ENCODE measurements at places on chromosomes 6 and 20. TPM values are rescaled to one million over a fixed set of nuclear protein-coding genes. Genes with fewer than 3 reads are reported as not detected.

HDAC2 gene
- 134 TPM for total RNA-seq

ECT2L gene
- not detected for total RNA-seq

LGSN gene
- not detected for total RNA-seq

ENPP3 gene
- total RNA-seq: 1.4 TPM

HLA-DPA1 gene
- total RNA-seq: 38.5 TPM

MUC22 gene
- total RNA-seq: not detected

NRN1 gene
- total RNA-seq: 4.8 TPM

DNMT3B gene
- 1.1 TPM for total RNA-seq

THBD gene
- total RNA-seq: not detected

USP49 gene
- total RNA-seq: 6.3 TPM

- no peak for DNase-seq
Observed at GRCh38 chr6:108051481-108051880, 23.1 kb downstream of the OSTM1 start.

DNA sequence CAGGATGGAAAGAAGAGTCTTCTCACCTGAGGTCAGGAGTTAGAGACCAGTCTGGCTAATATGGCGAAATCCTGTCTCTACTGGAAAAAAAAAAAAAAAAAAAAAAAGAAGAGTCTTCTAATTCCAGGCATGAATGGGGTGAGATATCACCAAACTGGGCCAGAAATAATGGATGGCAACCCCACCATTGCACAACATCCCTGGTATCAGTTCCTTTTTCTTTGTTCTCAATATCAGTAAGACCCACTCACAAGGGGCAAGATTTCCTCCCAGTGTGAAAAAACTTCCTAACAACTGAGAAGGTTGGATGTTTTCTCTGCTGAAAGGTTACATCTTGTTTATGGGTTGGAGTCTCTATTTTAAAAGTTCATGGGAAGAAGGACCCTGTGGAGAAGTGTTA lies 23.6 kb upstream of the NR2E1 start:
- no peak for DNase-seq

GRCh38 chr20:23079016-23079351 lies 7.1 kb downstream of the CD93 start:
- no peak for DNase-seq

GRCh38 chr6:24974182-24975171 lies 38.7 kb upstream of the RIPOR2 start:
- peak; percentile 71 for DNase-seq

DNA sequence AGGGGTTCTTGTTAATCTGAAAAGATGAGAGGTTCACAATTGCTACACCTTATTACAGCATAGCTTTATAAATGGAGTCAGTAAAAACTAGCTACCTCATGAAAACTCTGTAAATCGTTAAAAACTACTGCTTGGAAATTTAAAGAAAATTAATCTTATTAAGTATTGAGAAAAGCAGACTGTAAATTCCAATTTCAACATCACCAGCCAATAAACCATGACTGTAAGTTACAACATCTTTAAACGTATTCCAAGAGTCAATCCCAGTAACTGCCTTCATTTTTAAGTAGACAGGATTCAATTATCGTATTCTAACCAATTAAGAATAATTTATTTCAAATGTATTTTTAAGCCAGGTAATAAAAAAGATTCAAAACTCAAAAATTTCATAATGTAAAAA lies 70.3 kb downstream of the ATG5 start:
- no peak for DNase-seq

- no peak for DNase-seq
Observed at GRCh38 chr6:130050230-130050629, 31.8 kb downstream of the L3MBTL3 start.

DNA sequence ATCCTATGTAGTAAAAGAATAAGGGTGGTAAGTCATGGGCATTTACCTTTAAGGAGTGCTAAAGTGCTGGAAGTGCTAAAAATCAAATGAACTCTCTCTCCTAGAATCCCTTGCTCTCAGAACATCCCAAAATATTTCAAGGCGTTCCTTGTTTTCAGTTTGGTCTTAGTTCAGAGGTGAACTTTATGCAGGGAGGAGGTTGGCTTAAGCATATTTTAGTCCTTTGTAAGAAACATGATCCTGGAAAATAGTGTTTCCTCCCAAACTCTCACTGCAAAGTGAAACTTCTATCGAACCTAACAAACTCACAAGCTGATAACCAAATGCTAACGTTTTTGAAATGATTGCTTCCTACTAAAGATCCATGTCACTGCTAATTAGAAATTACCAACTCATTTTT lies 231.4 kb downstream of the FOXC1 start:
- DNase-seq: no peak

GRCh38 chr6:40912158-40912946 lies 126.7 kb downstream of the UNC5CL start:
- peak; percentile 82 for DNase-seq

GRCh38 chr6:162899148-162899547 lies 171.4 kb downstream of the PACRG start:
- no peak for DNase-seq

DNA sequence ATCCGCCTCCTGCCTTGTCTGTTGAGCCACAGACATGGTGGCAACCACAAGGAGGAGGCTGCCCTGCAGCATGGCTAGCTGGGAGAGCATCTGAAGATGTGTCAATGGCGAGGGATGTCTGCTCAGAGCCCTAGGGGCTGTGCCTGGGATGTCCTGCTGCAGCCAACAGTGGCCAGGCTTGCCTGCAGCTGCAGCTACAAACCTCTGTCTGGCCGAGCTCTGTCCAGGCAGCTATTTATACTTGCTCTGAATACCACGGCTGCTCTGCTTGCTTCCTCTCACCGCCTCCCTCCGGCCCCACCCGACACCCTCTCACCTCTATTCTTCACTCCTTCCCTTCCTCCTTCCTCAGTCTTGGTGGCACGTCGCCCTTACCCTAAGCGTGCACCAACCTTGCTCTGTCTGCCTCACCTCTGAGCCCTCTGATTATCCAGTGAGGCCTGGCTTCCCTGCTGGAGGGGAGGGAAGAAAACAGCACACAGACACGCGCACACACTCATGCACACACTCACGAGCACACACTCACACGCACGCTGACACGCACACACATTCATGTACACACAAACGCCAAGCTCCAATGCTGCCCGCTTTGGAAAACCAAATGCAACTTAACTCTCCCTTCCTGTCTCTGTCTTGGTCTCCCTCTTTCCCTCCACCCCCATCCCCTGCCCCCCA lies at the start of gene ANGPT4:
Gene ANGPT4, minus strand, starts transcription at position 210 of the 675 bp plus-strand sequence. Its CDS starts 120 bp downstream, at position 90.
- no peak for DNase-seq

DNA sequence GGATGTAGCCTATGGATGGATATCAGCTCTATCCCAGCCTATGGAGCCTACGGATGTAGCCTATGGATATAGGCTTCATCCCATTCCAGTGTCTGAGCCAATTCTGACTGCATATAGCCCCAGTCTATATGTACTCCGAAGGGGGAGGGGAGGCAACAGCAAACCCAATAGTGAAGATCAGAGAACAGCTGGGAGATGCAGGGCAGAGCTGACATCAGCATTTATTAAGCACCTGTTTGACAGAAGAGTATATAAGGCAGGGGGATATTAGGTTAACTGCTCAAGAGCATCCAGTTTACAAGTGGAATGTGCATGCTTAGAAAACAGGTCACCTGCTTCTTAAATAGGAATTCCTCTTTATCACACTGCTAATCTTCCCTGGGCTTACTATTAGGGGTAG lies 85.2 kb downstream of the TNFAIP3 start:
- no peak for DNase-seq

GRCh38 chr6:25612666-25613065 lies 39.3 kb upstream of the SCGN start:
- DNase-seq: no peak

- DNase-seq: no peak
Observed at GRCh38 chr20:51659491-51660050, 108.6 kb downstream of the ATP9A start.

- no peak for DNase-seq
Observed at GRCh38 chr20:39270837-39271604, 308.9 kb downstream of the DHX35 start.

- no peak for DNase-seq
Observed at GRCh38 chr6:130394246-130394645, 28.4 kb downstream of the TMEM200A start.

GRCh38 chr20:62411479-62412193 lies 4.6 kb upstream of the CABLES2 start:
- DNase-seq: no peak

DNA sequence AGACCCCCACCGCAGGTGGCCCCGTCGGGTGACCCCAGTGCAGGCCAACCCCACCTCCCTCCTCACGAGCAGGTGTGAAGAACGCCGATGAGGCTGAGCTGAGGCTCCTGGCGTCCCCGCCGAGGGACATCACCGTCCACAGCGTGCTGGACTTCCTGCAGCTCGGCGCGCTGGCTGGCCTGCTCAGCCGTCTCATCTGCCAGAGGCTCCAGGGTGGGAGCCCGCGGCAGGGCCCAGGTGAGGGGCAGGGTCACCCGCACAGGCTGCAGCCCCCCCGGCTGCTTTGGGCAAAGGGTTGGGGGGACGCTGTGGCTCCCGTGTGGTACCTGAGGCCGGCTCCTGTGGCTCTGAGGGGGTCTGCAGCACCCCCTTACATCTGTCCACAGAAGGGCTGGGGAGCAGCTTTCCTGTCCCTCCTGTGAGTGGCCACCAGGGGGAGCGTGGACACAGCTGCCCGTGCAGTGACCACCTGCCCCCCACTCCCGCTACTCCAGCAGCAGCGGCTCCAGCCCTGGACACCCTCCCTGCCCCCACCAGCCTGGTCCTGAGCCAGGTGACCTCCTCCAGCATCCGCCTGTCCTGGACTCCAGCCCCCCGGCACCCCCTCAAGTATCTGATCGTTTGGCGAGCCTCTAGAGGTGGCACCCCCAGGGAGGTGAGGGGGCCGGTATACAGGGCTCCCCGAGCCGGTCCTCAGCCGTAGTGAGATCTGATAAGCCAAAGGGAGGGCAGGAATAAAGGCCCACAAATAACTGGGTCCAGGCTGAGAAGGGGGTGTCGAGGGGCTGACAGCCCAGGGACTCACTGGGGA lies 16.5 kb downstream of the COL20A1 start:
- DNase-seq: peak; percentile 76

- peak; percentile 32 for DNase-seq
Observed at GRCh38 chr6:7922596-7922995, 12.0 kb upstream of the TXNDC5 start.

DNA sequence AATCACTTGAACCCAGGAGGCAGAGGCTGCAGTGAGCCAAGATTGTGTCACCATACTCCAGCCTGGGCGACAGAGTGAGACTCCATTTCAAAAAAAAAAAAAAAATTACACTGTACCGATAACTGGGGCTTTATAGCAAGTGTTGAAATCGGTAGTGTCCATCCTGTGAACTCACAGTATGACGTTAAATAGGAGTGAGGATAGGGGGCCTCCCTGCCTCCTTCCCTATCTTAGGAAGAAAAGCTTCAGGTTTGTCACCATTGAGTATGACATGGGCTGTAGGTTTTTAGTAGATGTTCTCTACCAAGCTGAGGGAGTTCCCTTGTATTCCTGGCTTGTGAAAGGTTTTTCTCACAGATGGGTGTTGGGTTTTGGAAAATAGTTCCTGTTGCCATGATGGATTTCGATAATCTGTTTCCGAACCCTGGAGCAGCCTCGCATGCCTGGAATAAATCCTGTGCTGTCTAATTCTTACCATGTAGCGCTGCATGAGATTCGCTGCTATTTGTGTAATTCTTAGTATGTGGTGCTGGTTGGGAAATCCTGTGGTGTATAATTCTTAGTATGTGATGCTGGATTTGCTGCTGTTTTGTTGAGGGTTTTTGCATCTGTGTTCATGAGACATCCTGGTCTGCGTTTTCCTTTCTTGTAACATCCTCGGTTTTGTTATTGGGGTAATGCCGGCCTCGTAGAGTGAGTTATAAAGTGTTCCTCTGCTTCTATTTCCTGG lies 23.6 kb downstream of the NTSR1 start:
- DNase-seq: no peak

DNA sequence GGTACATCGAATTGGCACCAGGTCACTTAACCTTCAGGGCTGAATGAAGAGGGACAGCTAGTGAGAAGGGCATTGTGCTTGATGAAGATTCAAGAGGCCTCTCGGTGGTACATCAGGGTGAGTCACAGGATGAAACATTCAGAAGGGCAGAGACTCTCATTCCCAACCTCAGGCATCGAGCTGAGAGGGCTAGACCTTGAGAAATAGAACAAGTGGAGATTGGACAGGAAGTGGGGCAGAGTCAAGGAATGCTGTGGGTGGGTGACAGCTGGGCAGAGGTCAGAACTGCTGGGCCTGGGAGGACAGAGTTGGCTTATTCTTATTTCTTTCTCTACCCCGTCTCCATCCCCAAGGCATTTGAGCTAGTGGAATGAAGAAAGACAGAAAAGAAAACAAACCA lies 126.0 kb downstream of the SCML4 start:
- DNase-seq: no peak

Data from activated CD4-positive, alpha-beta T cell treated with anti-CD3 and anti-CD28 coated beads, Interleukin-2, amount 10 ng/mL, durations not matched to agents 24 days and 14 days (primary cell).